Natural killer cell (primary cell): ENCODE measurements at places on chromosomes 3 and 15. TPM values are rescaled to one million over a fixed set of nuclear protein-coding genes. Genes with fewer than 3 reads are reported as not detected.

GRCh38 chr15:67782691-67782991 is 42.7 kb upstream of the SKOR1 start:
- no peak for DNase-seq

DNA sequence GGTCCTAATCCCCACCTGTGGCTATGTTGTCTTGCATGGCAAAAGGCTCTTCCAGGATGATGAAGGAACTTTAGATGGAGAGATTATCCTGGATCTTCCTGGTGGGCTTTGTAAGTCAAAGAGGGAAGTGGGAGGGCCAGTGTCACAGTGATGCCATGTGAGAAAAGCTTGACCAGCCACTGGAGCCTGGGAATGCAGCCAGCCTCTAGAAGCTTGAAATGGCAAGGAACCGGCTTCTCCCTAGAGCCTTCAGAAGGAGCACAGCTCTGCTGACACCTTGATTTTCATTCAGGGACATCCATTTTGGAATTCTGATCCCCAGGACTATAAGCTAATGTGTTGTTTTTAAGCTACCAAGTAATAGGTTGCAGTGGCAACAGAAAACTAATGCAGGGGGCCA is 58.3 kb downstream of the CLEC3B start:
- DNase-seq: no peak

DNA sequence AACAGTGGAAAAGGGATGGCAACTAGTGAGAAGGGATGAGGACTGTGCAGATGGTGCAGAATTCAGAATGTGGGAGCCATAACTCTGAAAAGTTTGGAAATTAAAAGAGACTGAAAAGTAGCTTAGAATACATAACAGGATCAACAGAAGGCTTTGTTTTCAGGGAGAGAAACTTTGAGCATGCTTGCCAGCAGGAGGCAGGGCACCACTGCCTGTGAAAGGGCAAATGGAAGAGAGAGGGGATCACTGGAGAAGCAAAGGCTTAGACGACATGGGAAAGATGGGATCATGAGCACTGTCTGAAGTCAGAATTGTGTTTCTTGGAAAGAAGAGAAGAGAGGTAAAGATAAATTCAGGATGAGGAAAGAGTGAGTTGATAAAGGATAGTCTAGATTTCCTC is 99.6 kb downstream of the ABI3BP start:
- no peak for DNase-seq

- DNase-seq: peak; percentile 17
Measured at GRCh38 chr3:42501681-42502428, 588 bp upstream of the VIPR1 start.

- no peak for DNase-seq
Measured at GRCh38 chr3:57026944-57027343, 33.5 kb upstream of the SPATA12 start.

LINGO1 gene
- total RNA-seq: not detected

DNA sequence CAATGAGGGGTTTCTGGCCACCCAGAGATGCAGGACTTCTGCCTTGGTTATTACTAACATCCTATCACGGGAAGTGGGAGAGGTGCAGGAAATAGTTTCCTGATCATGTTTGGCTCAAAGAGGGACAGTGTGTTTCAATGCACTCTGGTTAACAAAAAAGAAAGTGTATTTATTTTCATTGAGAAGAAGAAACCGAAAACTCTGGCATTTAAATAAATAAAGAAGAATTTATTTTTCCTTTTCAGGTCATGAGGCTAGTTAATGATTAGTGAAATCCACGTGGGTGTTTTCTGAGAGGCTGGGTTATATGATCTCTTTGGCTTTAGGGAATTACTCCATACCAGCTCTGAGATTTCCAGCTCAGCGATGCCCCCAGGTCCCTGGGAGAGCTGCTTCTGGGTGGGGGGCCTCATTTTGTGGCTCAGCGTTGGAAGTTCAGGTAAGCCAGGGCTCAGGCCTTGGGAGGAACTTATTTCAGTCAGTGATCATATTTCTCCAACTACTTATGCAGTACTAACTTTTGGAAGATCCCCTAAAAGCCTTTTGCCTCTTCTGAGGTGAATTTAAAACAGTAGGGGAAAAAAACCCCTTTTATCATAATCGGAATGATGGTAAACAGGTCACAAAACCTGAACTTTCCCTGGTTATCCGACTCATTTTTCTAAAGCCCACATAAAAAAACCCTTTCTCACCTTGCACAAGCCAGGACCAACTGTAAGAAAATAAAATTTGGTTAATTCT is at the start of gene PLA1A:
PLA1A (plus strand) TSS at position 338 of the 741 bp plus-strand sequence; CDS start at position 367, 29 bp downstream.
- no peak for DNase-seq

ROBO2 gene
- total RNA-seq: not detected

POTEB2 gene
- not detected for total RNA-seq

GRCh38 chr3:139797724-139798343 is 120.1 kb upstream of the NMNAT3 start:
- no peak for DNase-seq

CCDC39 gene
- total RNA-seq: not detected

MFSD1 gene
- 37.3 TPM for total RNA-seq

DNA sequence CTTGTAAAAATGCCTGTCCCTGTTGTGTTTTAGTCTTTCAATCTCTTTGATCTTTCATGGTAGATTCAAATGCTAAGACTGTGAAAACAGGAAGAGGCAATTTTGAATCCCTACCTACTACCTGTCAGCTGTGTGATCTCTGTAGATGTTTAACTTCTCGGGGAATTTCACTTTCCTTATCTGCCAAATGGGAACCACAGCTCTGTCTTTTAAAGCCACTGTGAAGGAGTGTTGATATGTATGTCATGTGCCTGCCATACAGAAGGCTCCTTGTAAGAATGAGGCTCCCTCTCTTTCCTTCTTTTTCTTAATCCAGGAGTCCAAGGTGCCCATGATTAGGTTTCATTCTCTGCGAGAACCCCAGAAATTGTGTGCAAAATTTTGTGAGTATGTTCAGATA is 139.6 kb upstream of the ADAMTS9 start:
- no peak for DNase-seq
